IMR-90 (cell line): ENCODE measurements at places on chromosomes 7 and 10.
A peak's percentile ranks its signal among the peaks of the same experiment; 100 is the strongest.

DNA sequence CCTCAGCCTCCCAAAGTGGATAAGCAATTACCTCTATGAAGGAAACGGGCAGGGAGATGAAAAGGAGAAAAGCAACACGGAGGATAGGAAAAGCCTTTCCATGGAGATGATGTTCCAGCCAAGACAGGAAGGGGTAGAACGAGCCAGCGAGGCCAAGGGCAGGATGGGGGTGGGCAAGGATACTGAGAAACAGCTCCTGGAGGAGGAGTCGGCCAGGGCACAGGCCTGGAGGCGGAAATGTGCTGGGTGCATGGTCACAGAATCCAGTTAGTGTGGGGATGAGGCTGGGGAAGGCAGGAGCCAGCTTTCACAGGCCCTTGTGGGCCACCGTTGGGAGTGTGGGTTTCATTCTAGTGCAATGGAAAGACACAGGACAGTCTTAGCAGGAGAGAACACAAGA lies 162.6 kb downstream of the JAZF1 start:
- DNase-seq, result no peak

DNA sequence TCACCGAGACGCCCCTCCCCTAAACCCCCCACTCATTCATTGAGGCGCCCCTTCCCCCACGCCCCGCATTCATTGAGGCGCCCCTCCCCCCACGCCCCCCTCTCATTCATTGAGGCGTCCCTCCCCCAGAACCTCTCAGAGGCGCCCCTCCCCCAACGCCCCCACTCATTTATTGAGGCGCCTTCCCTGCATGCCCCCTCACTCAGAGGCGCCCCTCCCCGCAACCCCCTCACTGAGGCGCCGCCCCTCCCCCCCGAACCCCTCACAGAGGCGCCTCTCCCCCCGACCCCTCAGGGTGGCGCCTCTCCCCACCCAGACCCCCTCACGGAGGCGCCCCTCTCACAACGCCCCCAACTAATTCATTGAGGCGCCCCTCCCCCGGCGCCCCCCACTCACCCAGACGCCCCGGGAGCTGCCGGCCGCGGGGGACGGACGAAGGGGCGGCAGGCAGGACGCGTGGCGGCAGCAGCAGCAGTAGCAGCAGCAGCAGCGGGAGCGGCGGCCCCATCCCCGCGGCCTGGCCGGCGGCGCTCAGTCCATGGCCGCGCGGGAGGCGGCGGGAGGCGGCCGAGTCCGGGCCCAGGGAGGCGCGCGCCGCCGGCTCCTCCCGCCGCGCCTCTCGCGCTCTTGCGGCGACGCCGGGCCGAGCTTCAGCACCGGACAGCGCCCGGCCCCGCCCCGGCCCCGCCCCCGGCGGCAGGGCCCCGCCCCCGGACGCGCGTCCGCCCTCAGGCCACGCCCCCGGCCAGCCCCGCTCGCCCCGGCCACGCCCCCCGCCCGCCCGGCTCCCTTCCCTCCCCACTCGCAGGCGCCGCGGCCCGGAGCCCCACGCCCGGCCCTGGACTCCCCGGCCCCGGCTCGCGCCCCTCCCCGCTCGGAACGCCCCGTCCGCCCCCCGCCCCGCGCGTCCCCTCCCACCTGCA lies at the start of gene PTPRN2:
TSS of gene PTPRN2 (minus strand) at position 662 of the 923 bp plus-strand sequence.
- DNase-seq, result peak; percentile 42

- no peak for DNase-seq
Observed at GRCh38 chr10:119483001-119483400, 59.5 kb downstream of the RGS10 start.

GRCh38 chr10:103736763-103737162 lies 118.6 kb downstream of the SH3PXD2A start:
- DNase-seq, result no peak

GRCh38 chr7:108890862-108891261 lies 321.2 kb downstream of the DNAJB9 start:
- no peak for DNase-seq

- no peak for DNase-seq
Observed at GRCh38 chr10:125030567-125031197, 88.8 kb downstream of the ZRANB1 start.

DNA sequence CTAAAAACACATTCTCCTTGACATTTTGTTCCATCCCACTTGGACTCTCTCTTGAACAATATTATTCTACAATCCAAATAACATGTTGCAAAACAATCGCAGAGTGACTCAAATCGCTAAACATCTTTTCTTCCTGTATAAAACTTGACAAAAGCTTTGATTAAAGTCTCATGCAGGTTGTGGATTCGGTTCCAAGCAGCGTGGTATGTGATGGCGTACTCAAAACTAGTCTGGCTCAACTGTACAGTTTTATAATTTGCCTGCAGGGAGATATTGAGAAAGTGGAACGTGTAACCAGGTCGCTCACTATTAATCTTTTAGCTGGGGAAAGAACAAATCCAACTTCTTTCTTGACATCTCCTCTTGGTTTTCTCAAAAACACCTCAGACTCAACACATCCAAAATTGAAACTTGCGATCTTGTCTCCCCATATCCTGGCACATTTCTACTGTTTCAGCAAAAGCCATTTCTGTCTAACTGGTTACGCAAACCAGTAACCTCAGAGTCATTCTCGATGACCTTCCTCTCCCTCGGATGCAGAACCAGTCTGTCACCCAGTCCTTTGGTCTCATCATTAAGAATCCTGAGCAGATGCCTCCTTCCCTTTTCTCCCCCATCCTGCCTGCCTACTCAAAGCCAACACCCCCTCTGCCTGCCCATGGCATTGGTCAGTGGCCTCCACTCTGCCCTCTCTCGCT lies 100.1 kb downstream of the CACNB2 start:
- DNase-seq, result no peak

GRCh38 chr10:3624367-3624766 lies 160.6 kb downstream of the KLF6 start:
- DNase-seq, result peak; percentile 88

GRCh38 chr7:125444864-125445263 lies 515.2 kb upstream of the POT1 start:
- DNase-seq, result no peak
